Activated T-cell treated with anti-CD3 and anti-CD28 coated beads, Interleukin-2, amount 50 U/mL, for 24 hours (primary cell): ENCODE measurements at places on chromosomes 3 and 15.

DNA sequence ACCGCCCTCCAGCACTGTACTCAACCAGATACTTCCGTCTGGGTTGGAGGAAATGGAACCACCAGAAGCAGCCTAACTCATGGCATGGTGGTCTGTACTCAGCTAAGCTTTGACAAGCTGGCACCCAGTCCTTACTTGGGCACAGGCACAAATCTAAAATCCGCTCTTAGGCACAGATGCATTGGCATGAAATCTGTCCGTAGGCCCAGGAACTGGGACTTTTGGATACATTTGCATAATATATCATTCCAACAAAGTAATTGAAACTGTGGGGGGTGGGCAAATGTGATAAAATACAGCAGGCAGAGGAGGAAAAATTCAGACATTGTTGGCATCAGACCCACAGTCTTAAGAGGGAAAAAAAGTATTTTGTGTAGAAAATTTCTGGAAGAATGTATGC lies 75.4 kb downstream of the C3orf85 start:
- DNase-seq: no peak

DNA sequence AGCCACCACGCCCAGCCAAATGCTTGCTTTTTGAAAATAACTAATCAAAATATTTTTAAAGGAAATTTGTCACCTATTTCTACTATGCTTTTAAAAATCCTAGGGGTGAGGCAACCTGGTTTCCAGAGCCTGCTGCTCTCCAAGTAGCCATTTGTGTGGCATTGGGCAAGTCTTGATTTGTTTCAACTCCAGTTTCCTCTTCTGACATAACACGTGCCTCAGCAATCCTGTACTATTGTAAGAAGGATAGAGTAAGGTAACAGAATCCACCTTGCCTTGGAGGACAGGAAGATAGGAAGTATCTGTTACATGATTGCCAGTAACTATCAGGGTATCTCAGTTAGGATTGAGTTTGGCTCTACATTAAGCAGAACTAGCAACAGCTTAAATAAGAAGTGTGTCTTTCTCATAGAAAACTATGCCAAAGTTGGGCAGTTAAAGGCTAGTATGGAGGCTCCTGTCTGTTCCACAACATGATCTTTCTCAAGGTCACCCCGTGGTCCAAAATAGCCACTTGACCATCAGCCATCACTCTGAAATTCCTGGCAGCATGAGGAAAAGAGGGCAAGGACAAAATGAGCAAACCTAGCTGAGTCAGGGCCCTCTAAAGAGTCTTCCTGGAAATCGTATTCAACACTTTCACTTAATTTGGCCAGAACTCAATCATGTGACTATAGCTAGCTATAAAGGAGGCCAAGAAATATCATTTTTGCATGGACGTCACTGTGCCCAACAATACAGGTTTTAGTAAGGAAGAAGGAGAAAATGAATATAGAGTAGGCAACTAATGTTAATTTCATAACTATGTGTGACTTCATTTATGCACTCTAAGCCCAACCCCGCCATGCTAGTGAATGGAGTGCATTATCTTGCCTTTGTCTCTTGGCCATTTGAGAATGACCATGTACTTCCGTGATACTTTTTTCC lies 66.1 kb downstream of the HMG20A start:
- DNase-seq: no peak

- no peak for DNase-seq
Observed at GRCh38 chr3:111690242-111690641, 95.1 kb upstream of the ZBED2 start.

- DNase-seq: no peak
Observed at GRCh38 chr3:148847351-148847750, 17.7 kb upstream of the CPA3 start.

GRCh38 chr3:169244119-169244864 lies 419.2 kb downstream of the MECOM start:
- no peak for DNase-seq
